ENCODE measurements at places on chromosomes 12 and 14.

DNA sequence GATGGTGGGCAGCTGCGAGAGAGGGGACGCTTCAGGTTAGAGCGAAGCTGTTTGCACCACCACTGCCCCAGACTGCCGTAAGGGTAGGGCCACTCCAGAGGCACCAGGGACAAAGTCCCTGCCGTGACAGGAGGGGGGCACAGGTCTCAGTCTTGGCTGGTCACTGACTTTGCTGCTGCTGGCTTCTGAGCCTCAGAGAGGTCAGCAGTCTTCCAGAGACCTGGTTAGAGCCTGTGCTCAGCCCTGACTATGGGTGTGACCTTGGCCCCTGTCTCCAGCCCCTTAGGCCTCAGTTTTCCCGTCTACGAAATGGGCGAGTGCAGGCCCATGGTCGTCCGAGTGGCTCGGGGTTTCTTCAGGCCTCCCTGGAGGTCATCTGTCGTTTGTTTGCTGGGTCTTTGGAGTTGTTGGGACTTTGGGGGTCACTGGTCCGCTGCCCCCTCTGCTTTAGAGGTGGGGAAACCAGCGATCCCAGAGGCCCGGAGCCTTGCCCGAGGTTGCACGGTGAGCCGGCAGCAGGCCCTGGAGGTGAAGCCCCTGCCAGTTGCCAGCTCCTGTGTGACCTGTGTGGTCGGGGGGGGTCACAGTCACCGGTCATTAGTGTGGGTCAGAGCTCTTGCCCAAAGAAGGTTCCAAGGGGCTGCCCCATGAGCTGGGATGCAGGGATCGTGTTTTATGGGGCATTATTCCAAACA is 15.3 kb downstream of the MEG3 start:
- DNase-seq: no peak

GRCh38 chr14:36748610-36749213 is 87.1 kb downstream of the PAX9 start:
- DNase-seq: no peak

- DNase-seq: no peak
Measured at GRCh38 chr12:102316723-102317122, 119.1 kb upstream of the PMCH start.

DNA sequence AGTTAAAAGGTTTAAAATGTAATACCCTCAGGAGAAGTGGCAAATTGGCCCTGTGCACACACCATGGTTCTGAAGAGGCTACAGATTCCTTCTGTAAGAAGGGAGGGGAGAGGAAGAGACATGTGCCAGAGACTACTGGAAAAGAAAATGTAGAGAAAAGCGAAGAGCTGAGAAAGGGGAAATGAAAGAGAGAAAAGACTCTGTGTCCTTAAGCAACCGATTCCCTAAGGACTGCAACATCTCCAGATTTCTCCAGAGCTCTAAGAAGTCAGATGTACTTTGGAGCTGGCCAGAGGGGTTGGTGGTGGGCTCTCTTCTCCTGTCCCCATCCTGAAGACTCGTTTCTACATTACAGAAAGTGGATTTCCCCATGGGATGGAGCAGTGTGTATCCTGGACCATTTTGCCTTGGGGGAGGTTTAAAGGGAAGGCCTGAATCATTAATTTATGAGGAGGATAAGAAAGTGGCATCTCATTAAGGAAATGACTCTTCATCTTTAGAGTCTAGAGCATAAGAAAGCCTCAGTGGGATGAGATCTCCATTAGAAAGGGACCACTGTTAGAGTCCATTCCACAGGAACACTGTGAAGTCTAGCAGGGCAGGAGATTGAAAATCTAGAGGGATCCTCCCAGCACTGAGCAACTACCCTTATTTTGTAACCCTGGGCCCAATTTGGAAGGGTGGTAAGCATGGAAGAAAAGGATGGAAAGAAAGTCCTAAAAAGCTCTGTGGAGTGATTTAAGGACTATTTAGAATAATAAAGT is 45.5 kb upstream of the FUT8 start:
- DNase-seq: no peak

GRCh38 chr12:6758506-6759095 is 5.7 kb upstream of the MLF2 start:
- no peak for DNase-seq

DNA sequence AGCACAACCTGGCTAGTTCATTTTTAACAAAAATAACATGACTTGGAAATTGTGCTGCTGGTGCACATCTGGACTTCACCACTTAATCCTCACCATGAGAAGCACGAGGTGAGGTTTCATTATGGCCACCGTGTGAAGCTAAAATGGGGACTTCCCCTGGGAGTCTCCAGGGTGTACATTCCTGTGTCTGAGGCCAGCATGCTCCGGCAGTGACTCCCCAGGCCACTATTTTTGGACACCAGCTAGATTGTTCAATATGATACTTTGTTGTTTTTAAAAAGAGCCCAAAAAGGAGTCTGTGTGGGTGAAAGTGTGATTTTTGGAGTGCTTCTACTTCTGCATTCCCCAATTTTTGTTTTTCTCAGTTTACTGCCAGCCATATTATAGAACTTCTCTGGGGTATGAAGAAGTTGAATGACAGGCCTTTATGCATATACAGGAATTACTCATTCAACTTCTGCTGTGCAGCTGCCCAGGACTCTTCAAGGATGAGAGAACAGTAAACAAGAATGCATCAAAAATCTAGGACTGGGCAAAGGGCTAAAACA is 16.9 kb upstream of the AICDA start:
- no peak for DNase-seq

DNA sequence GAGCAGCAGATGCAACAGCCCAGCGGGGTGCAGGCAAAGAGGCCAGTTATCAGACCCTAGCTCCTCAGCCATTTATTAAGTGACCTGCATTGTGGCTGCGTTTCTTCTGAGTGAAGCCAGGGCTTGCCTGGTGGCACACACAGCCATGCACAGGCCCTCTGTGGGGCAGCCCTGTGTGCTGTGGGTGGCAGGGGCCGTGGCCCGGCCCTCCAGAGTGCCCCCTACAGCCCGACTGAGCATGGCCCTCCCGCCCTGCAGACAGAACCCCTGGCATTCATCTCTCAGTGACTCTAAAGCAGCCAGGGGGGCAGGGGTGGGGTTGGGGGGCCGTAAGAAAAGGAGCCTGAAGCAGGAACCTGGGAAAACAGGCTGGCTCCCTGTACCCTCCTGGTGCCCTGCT is 226.0 kb upstream of the PWP1 start:
- DNase-seq: no peak

DNA sequence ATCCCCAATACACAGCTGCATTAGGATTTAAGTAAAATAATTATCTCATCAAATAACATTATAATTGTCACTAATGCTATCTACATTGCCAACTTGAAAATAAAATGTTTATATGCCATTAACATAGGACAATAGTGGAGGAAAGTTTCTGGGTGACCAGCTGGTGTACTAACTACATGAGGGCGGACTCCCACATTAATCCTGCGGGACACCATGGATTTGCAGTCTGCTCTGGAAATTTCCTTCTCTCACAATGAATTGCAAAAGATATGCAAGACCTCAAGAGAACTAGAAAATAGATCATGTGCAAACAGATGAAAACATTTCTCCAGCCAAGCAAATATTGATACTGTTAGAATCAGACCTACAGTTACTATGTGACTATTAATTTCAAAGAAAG is 390.1 kb downstream of the NAV3 start:
- no peak for DNase-seq

- no peak for DNase-seq
Measured at GRCh38 chr12:122013136-122013535, 8.5 kb upstream of the BCL7A start.

GRCh38 chr14:102696856-102697495 is 80.3 kb upstream of the TRAF3 start:
- no peak for DNase-seq

DNA sequence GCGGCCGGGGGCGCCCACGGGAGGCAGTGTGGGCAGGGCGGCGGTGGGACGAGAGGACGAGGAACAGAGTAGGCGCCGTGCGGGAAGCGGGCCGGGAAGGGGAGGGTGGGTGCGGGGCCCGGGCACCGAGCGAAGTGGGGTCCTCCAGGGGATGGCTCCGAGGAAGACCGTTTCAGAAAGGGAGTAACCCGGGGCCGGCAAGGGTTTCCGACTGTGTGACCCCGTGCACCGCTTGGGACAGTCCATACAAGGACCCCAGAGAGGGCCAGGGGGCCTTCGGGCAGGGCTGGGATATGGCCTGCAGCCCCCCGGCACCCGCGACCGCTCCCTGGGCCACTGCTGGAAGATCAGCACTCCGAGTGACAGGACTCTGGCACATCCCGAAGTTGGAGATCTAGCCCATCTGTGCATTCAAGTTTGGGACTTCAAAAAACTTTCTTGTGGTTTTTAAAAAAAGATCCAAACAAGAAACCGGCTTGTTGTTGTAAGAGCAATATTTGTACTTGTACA is 448 bp downstream of the TSPAN9 start:
- peak; percentile 8 for DNase-seq

DNA sequence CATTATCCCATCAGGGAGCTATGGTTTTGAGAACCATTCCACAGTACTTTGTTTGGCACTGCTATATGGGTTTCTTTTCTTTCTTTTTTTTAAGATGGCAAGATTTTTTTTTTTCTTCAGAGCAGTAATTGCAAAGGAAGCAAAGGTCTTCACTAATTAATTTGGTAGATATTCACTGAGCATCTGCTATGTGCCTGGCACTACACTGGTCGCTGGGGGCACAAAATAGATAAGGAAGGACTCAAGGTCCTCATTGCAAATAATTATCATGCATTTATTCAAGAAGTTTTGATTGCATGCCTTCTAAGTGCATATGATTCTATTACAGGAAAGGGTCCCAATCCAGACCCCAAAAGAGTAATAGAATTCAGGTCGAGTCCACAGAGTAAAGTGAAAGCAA is 10.0 kb upstream of the ATP2A2 start:
- no peak for DNase-seq

DNA sequence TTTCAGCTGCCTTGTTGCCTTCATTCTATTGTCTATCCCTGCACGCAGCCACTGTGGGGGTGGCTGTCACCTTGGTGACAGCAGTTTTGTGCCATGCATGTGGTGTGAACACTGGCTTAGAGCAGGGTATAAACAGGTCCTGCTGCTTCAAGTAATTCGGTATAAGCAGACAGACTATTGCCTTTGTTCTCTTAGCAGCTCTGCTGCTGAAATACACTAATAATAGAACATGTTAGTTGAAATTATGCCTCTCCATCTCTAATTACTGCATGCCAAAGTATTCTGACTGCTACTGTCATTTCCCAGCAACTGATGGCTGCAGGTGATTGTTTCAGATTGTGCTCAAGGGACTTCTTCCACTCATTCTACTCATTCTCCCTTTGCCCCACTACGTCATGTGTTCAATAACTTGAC is 34.6 kb downstream of the PTPRO start:
- DNase-seq: no peak

- DNase-seq: no peak
Measured at GRCh38 chr14:82855912-82856391, 1322.3 kb upstream of the SEL1L start.

- no peak for DNase-seq
Measured at GRCh38 chr12:52579468-52580465, 6.1 kb upstream of the KRT74 start.

GRCh38 chr12:90280564-90281058 is 572.0 kb upstream of the ATP2B1 start:
- no peak for DNase-seq

GRCh38 chr14:91227183-91227628 is 17.3 kb downstream of the GPR68 start:
- peak; percentile 31 for DNase-seq

- no peak for DNase-seq
Measured at GRCh38 chr12:65568517-65568916, 255.8 kb upstream of the HMGA2 start.

DNA sequence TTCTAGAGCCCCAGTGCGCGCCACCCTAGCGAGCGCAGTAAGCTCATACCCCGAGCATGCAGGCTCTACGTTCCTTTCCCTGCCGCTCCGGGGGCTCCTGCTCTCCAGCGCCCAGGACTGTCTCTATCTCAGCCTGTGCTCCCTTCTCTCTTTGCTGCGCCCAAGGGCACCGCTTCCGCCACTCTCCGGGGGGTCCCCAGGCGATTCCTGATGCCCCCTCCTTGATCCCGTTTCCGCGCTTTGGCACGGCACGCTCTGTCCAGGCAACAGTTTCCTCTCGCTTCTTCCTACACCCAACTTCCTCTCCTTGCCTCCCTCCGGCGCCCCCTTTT is 791 bp downstream of the TMEM233 start:
- DNase-seq: no peak

DNA sequence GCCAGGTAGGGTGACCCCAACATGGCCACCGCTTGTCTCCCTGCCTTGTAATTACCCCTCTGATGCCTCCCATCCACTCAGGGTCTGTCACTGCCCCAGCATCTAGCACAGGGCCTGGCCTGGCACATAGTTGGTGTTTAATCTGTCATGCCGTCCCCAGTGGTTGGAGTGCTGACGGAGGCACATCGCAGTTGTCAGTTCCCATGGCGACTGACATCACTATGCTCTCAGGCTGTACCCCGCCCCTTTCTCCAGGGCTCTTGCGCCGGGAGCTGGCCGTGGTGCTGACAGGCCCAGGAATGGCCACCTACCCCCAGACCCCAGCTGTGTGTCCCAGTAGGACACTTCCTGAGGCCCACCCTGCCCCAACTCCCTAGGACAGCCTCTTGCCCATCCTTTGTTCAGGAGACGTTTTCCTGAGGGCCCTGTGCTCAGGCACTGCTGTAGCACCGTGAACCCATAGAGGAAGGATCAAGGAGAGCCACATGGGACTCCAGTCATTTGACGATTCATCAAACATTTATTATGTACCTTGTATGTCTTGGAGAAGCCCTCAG is 23.0 kb downstream of the FAM222A start:
- no peak for DNase-seq

DNA sequence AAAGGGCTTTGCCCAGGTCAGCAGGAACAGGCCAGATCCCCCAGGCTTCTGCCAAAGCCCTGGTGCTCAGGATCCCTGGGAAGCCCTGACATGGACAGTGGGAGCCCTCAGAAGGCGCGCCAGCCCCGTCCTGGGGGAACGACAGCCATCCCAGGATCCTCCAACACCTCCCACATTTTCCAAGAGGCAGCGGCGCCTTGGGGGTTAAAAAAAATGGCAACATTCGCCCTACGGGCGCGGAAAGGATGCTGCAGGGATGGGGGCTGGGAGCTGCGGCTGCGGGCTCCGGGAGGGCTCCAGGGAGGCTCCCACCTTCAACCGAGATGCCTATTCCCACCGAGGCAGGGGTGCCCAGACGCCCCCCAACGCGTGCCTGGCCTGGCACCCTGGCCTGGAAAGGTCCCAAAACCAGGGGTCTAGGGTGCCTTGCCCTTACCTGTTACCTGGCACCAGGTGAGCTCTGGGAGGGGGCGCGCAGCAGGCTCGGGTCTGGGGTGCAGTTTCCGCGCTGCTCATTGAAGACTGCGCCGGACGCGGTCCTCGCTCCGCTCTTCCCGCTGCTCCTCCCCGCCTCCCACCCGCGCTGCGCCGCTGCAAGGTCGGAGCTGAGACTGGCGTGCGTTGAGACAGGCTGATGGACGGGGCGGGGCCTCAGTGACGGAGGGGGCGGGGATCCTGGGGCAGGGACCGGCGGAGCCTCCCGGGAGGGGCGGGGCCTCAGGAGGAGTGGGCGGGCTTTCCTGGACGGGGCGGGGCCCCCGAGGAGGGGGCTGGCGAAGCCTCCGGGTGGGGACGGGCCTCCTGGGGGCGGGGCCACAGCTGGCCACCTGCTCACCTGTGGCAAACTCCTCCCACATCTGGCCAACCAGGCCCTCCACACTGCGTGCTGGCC is at the start of gene ABCB9:
ABCB9 (minus strand) TSS at position 613 of the 892 bp plus-strand sequence. CDS start 6,228 bp downstream, outside the sequence.
- peak; percentile 95 for DNase-seq
